Ureter (tissue), 1 donor: ENCODE measurements at places on chromosomes 3 and 15. TPM values are rescaled to one million over a fixed set of nuclear protein-coding genes. Genes with fewer than 3 reads are reported as not detected.

CGGBP1 gene
- total RNA-seq = 70.1 TPM

SLC35G2 gene
- total RNA-seq = 4.0 TPM

EAF2 gene
- 9.3 TPM for total RNA-seq

GOLGA8M gene
- 5.7 TPM for total RNA-seq

GNAI2 gene
- 222 TPM for total RNA-seq

SOX14 gene
- total RNA-seq = not detected

ISLR gene
- total RNA-seq = 37.4 TPM

KLHL40 gene
- not detected for total RNA-seq

NPTN gene
- total RNA-seq = 135 TPM

SLC12A8 gene
- 6.1 TPM for total RNA-seq

PRRT3 gene
- 3.5 TPM for total RNA-seq

FRMD4B gene
- 28.6 TPM for total RNA-seq

PROS1 gene
- 31.2 TPM for total RNA-seq

LTF gene
- total RNA-seq = 1.5 TPM

MME gene
- 5.7 TPM for total RNA-seq

LSMEM2 gene
- not detected for total RNA-seq

MOBP gene
- total RNA-seq = not detected
